Retinal pigment epithelial cell (primary cell): ENCODE measurements at places on chromosomes 5 and 9.

DNA sequence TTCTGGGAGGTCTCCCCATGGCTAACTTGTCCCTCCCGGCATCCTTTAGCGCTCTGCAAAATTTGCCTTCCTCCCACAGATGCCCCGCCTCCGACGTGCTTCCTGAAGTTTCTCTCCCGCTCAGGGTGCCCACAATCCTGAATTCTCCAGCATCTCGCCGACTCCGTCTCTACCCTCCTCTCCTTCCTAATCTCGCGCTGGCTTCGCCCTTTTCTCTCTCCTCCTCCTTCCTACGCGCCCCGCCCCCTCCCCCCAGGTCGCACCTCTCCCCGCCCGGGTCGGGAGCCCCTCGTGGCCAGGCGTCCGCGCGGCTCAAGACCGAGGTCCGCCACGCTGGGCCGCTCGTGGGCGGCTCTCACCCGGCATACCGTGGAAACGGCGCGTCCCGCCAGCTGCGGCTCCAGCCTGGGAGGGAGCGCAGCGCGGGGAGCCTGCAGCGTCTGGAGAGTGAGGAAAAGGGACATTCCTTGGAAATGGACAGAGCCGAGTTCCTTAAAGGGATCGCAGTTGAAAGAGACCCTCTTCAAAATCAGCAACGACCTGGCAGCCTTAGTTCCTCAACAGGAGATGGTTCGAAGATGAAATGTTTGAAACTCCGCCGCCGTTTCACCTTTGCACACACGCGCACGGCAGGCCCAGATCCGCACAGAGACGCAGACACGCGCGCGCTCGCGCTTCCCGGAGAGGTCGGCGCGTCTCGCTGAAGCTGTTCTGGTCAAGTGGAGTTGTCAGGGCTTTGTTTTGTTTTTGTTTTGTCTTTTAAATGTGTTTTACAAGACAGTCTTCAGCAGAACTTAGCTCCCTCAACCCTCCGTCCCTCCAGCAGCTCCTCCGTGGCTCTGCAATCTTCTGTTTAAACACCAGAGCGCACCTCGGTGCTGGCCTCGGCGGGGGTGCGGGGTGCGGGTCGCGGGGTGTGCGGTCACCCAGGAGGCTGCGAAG lies 5.0 kb upstream of the IRX2 start:
- no peak for DNase-seq

DNA sequence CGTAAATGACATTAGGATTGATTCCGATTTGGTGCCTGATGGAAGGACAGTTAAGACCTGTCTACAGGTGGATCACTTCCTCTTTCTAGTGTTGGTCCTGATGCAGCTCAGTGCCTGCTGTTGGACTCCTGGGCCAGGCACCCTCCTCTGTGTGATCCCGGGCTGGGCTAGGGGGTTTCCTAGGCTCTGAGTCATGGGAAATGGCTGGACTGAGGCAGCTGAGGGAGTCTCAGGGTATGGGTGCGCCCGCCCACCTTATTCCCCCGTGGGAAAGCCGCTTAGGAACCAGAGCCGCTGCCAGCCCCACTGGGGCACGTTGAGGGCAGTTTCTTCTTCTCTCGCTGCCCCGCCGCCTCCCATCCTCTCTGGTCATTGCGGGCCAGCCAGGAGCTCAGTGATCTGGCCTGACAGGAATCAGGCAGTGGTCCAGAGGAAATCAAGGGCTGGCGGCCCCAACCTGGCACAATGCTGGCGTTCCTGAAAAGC lies 12.9 kb downstream of the TCF7 start:
- peak; percentile 84 for DNase-seq

- DNase-seq = peak; percentile 8
Observed at GRCh38 chr9:82271106-82271561, 282.6 kb downstream of the SPATA31D1 start.

DNA sequence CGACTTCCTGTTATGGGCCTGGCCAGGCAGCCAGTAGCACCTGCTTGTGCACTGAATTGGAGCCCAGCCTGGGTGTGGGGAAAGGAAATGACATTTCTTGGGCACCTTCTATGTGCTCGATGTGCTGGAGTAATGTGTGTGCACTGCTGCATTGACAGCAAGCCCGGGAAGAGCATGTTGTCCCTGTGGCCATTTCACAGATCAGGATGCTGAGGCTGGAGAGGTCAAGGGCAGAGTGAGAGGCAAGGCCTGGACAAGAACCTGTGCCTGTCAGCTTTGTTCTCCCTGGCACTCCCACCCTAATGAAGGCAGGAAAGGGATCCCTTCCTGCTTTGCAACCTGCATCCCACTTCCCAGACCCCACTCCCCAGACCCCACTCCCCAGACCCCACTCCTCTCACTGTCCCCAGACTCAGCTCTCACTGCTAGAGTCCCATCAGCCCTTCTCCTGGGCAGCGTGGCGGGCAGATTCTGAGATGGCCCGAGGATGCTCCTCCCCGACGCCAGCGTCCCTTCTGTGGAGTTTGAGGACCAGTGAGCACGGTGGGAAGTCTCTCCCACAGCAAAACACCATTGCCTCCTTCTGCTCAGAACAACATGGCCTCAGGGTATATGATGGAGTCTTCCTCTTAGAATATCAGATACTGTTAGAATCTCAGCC lies 49.6 kb downstream of the BARX1 start:
- DNase-seq = no peak

GRCh38 chr5:134825212-134825611 lies 20.6 kb upstream of the C5orf24 start:
- no peak for DNase-seq
